Activated T-helper 1 cell treated with anti-CD3 and anti-CD28 coated beads, Interleukin-2, amount 50 U/mL, for 16 hours (primary cell): ENCODE measurements at places on chromosomes 11 and 22.

DNA sequence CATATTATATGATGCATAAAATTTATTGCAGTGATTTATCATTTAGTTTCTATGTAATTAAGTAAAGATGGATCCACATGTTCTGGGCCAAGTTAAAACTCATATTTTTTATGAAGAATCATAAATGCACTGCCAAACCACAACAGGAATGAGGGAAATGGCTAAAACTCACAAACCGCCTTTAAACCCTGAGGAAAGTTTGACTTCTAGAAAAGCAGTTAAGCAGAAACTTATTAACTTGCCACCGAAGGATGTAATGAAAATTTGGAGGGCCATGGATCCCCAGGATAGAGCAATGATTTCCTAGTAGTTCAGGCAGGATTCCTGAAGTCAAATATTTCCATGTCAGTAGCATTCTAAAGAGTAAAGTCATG lies 218.3 kb upstream of the CTSC start:
- DNase-seq, result no peak

DNA sequence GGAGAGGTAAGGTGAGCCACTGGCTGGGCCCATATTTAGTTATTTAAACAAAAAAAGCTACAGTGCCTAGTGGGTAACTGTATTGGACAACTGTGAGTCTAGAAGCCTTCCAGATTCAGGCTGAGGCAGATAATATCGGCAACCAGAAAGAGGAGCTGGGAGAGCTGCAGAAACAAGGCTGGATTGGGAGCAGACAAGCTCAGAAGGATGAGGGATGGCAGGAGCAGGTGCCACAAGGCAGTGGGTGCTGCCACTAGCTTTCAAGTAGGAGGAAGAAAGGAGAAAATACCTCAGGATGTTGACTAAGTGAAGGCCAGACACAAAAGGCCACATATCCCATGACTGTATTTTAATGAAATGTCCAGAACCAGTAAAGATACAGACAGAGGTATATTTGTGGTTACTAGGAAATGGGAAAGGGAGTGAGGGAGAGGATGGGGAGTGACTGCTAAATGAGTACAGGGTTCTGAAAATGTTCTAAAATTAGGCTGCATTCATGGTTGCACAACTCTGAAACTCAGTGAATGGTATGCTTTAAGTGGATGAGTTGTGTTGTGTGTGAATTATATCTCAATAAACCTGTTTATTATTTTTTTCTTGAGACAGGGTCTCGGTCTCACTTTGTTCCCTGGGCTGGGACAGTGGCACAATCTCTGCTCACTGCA lies 11.8 kb upstream of the RAPSN start:
- DNase-seq, result no peak

- DNase-seq, result no peak
Measured at GRCh38 chr11:77705195-77705875, 67.7 kb upstream of the CLNS1A start.

GRCh38 chr11:29534836-29535235 lies 482.0 kb downstream of the KCNA4 start:
- no peak for DNase-seq

DNA sequence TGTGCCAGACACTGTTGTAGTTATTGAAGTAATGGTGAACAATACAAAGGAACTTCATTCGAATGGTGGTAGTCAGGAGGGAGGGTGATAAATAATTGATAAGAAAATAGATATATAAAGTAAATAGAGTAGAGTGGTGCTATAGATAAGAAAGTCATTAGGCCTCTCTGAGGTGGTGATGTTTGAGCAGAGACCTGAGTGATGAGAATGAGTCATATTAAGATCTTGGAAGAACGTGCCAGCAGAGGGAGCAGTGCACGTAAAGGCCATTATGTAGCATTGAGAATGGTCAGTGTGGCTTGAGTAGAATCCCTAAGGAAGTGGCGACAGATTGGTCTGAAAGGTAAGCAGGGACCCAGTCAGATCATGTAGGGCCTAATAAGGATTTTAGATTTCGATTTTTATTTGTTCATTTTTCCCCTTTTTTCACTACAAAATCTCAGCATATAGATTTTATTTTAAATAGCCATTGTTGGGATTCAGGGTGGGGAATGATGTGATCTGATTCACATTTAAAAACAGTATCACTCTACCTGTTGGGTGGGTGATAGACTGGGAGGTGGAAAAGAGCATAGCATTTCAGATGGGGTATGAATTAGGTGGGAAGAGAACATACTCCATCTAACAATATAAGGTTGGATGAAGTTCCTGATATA lies 44.7 kb downstream of the CCDC90B start:
- no peak for DNase-seq

DNA sequence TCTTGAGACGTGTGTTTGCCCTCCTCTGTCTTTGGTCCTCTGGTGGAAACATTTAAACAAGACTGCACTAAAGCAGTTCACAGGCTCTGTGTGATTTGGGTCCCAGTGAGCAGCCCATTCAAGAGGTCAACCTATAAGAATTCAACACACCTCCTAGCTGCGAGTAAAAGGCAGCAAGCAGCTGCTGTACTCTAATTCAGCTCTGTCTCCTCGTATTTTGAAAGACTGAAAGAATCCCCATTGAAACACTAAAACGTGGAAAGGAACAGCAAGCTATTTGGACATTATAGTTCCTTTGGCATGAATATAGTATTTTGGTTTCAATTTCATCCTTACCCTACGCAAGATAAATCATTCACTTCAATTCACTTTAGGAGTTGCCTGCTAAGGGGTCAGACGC lies 1046.7 kb downstream of the DLG2 start:
- DNase-seq, result no peak

DNA sequence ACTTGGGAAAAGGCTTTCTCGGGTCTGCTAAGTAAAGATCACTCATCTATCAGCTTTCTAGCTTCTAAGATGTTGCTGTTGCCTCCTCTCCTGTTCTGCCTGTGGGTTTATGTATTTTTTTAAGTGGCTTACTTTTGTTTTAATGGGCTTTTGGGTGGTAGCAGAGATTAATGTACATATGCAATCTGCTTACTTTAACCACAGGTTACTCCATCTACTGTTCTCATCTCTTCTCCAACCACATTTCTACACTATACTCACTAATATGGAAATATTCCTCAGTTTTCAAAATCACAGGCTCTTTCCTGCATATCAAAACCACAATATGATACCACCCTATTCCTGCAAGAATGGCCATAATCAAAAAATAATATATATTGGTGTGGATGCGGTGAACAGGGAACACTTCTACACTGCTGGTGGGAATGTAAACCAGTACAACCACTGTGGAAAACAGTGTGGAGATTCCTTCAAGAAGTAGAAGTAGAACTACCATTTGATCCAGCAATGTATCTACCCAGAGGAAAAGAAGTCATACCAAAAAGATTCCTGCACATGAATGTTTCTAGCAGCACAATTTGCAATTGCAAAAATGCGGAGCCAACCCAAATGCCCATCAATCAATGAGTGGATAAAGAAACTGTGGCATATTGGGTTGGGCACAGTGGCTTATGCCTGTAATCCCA lies 288.8 kb downstream of the SWAP70 start:
- DNase-seq, result no peak

DNA sequence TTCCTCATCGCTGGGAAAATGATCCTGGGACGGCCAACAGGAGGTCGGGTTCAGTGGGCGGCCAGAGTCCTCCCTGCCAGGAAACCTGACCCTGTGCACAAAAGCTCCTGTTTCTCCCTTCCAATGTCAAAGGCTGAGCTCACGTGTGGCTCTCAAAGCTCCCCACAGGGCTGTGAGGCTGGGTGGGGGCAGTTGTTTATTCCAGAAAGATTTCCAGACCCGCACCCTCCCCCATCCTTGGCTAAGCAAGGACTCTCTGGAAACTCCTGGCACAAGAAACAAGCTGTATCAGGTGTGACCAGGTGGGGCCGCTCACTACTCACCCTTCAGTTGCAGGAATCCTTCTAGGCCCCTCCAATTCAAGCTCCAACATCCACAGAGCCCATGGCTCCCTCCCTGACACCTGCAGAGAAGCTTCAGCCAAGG lies 131.9 kb downstream of the SHANK2 start:
- no peak for DNase-seq

DNA sequence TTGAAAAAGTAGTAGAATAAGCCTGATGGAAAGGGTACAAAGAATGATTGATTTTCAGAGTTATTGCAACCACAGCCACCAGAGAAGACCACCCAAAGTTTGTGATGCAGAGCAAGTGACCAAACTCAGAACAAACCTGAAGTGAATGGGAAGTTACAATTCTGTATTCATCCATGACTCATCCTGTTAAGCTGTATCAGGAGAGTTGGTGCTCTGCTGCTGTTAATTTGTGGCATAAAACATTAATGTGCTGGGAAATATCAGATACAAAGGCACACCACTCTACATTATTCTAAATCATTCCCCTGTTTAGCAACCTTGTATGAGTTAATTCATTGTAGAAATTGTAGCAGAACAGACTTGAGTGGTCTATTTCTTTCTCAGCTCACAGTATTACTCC lies 19.6 kb upstream of the PDGFD start:
- no peak for DNase-seq

GRCh38 chr11:12157241-12157661 lies 46.9 kb downstream of the MICAL2 start:
- DNase-seq, result no peak

DNA sequence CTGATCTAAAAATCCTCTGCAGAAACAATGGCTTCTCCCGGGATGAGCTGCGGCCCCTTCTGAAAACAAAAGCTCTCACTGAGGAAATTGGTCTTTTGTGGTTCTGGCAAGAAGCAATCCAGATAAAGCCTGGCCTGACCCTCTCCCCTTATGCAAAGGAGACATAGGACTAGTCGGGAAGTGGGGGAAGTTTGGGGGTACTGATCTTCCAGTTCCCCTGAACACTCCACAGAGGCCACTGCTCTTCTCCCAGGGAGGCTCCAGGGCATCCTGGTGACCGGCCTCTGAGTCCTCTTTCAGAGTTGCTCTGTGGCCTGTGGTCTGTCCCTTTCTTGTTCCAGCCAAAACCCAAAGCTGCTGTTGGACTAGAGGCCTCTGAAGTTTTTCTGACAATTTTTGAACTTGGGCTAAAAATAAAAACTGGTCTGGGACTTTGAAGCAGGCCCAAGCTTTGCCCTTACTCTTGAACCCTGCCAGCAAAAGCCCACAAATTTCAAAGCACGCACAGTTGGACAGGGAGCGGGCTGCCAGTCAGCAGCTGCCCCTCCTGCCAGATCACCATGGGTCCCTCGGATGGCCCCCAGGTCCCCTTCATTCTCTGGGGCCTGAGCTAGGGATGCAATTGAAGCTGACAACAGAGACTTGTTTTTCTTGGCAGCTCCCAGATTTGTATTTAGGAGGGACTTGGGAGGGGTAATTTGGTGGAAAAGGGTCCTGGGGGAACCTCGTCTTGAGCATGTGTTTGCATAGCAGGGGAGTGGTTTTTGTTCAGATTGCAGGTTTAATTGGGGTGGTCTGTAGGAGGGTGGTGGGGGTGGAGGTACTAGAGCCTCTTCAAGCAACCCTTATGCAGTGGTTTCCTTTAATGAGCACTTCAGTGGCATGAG lies 381.6 kb upstream of the CADM1 start:
- DNase-seq, result no peak

GRCh38 chr11:67116758-67117105 lies 2.3 kb upstream of the KDM2A start:
- DNase-seq, result no peak

- no peak for DNase-seq
Measured at GRCh38 chr11:45096636-45097035, 49.8 kb upstream of the PRDM11 start.

DNA sequence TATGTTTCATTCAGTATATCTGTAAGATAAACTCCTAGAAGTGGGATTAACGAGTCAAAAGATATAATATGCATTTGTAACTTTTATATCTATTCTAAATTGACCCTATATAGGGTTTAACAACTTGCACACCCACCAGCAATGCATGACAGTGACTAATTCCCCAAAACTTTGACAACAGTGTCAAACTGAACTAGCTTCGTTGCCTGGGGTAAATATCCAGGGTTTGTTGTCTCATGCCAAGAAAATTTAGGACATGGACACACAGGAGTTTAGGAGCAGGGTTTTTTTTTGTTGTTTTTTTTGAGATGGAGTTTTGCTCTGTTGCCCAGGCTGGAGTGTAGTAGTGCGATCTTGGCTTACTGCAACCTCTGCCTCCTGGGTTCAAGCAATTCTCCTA lies 5.1 kb downstream of the SNU13 start:
- DNase-seq, result no peak

- DNase-seq, result no peak
Measured at GRCh38 chr11:31487848-31488247, 21.6 kb downstream of the IMMP1L start.

DNA sequence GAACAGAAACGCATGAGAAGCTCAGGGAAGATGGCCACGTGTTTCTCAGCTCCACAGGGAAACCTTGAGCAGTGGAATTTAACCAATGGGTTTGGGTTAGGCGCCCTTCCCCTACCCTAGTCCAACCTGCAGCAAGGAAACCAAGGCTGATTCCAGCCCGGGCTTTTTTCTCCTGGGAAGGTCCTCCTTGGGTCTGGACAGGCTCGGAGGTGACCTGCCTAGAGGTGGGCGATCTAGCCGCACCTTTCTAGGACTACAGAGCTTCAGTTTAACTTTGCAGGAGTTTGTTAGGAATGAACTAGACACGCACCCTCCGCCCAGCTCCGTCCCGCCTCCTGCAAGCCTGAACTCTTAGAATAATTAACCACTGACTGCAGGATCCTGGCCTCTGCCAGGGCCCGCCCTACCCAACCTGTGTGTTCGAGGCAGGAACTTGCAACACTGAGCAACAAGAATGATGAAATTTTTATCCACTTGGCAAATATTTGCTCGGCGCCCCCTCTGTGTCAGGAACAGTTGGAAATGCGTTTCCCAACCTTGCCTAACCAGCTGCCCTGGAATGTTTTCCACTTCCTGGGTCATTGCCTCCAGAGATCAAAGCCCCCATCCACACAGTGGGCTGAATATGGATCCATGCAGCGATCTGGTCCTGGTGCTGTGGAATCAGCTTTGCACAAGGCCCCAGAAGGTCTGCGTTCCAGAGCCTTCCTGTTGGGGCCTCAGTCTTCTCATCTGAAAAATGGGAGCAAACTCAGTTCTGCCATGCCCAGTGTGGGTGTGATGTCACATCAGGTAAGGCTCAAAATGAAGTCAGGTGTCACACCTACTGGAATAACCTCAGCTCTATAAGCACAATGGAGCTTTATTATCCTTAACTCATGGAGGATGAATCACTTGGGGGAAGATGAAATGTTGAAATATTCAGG lies 13.3 kb downstream of the MPST start:
- no peak for DNase-seq

DNA sequence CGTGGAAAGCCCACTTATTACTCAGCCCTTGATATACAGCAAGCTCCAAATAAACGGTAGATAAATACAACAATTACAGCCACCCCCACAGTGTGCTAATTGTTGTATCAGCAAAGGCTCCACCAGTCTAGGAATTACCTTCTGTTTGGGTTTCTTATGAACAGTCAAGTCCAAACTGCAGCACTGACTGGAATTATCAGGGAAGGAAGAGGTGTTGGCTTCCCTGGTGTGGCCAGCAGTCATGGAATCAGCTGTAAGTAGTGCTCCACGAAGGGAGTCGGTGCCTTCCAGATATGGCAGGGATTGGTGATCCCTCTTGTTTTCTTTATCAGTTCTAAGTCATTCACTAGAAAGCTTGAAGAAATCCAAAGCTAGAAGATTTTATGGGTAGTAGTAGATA lies 209.1 kb downstream of the SNX19 start:
- no peak for DNase-seq
